ENCODE measurements at places on chromosomes 4 and X.

- DNase-seq = no peak
Observed at GRCh38 chr4:14184265-14184664, 556.7 kb upstream of the BOD1L1 start.

DNA sequence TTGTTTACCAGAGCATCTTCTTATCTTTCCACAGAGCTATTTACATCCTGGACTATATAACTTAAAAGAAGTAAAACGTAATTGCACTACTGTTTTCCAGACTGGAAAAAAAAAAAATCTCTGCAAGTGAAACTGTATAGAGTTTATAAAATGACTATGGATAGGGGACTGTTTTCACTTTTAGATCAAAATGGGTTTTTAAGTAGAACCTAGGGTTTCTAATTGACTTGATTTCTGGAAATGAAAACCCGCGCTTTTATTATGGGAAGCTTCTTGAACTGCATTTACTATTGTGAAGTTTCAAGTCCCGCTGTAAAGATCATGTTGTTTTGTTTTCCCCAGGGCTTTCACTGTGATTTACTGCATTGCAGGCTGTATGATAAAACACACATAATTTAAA is 162.7 kb downstream of the STIM2 start:
- no peak for DNase-seq

GRCh38 chrX:20418379-20419150 is 151.9 kb upstream of the RPS6KA3 start:
- DNase-seq = no peak

GRCh38 chr4:128227991-128228571 is 59.5 kb downstream of the PGRMC2 start:
- DNase-seq = peak; percentile 30

DNA sequence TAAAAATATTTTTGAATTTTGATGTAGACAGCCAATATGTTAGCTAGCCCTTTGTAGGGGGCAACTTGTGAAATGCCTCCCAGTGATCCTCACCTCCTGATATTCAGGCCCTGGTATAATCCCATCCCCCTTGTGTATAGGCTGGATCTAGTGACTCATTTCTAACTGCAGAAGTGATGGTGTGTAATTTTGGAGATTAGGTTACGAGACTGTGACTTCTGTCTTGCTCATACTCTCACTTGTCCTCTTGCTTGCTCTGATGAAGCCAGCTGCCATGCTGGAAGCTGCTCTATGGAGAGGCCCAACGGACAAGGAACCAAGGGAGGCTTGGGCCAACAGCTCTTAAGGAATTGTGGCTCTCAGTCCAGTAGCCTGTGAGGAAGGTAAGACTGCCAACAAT is 61.7 kb downstream of the GPR82 start:
- DNase-seq = no peak

- no peak for DNase-seq
Observed at GRCh38 chrX:96770315-96770714, 85.7 kb downstream of the DIAPH2 start.

DNA sequence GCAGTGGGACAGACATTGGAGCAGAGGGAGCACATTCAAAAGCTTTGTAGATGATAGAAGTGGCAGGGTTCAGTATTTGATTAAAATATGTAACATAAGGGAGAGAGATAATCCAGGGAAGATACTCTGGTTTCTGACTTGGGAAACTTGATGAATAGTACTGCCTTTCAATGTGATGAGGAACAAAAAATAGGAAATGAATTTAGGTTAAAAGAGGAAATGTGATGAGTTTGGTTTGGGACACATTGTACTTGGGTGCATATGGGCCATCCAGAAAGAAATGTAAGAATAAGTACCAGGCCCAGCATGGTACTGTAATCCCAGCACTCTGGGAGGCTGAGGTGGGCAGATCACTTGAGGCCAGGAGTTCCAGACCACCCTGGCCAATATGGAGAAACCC is 20.9 kb upstream of the NDNF start:
- no peak for DNase-seq

- no peak for DNase-seq
Observed at GRCh38 chr4:157221426-157221894, 932 bp downstream of the GRIA2 start.

GRCh38 chr4:60911127-60911526 is 289.0 kb upstream of the ADGRL3 start:
- no peak for DNase-seq

DNA sequence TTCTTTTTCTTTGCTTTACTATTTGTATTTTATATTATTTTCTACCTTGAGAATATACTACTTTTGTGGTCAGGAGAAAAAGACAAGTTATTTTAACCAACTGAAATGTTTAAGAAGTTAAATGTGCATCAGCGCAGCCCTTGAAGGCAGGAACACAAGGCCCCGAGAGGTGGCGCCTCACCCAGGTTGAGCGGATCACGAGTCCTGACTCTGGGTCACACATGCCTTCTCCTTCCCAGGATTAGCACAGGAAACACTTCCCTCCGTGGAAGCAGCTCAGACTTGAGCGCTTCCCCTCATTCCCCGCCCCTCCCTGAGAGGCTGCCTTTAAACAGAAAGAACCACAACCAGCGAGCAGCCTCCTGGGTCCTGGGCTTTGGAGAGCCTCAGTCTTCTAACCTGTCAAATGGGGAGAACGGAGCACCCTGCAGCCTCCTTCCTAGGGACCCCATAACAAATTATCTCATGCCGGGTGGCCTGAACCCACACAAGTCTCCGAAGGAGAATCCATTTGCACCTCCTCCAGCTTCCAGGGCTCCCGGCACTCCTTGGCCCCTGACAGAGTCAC is 217.6 kb downstream of the AFAP1 start:
- DNase-seq = no peak

DNA sequence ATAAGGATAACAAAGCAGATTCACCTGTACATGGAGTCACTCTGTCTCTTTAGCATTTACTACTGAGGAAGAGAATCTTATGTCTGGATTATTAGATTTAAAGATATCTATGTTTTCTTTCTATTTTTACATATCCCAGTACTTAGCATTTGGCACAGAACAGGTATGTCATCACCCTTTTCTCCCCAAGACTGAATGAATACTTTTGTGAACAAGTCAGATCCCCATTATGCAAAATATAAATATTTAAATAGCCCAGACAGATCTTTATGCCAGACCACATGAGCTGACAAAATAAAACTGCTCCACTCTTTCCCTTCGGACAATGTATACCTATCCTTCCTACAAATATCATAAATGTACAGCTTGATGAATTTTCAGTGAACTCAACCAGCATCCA is 94.5 kb downstream of the CASK start:
- DNase-seq = no peak

- no peak for DNase-seq
Observed at GRCh38 chr4:42671431-42672194, 14.7 kb upstream of the ATP8A1 start.

DNA sequence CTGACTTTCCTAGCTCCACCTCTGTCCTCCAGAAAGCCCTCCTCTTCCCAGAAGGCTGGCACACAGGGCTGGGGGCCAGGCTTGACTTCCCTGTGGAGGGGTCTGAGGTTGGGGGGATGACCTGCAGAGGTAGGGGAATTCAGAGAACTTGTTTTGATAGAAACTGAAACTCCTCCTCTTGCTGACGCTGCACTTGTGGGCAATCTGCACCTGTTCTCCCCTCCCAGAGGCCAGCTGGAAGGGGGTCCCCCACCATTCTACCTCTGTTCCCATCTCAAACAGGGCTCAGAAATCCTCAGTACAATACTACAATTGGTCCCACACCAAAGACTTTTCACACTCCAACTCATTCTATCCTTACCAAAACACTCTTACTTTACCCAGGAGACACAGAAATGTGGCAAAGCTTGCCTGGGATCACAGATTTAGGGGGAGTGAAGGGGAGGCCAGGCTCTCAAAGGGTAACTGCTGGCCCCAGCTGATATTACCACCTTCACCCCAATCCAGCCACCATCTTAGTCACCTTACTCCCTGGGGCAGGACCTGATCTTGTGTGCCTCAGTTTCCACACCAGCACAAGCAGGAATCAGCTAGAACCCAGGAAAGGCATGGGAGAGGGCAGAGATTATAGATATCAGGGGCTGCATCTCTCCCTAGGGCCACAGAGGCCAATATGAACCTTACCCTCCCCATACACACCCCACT is 18.5 kb downstream of the OTUD5 start:
- DNase-seq = no peak

- no peak for DNase-seq
Observed at GRCh38 chrX:3529466-3530010, 183.1 kb upstream of the MXRA5 start.

- no peak for DNase-seq
Observed at GRCh38 chrX:43661521-43662240, 5.6 kb downstream of the MAOA start.

DNA sequence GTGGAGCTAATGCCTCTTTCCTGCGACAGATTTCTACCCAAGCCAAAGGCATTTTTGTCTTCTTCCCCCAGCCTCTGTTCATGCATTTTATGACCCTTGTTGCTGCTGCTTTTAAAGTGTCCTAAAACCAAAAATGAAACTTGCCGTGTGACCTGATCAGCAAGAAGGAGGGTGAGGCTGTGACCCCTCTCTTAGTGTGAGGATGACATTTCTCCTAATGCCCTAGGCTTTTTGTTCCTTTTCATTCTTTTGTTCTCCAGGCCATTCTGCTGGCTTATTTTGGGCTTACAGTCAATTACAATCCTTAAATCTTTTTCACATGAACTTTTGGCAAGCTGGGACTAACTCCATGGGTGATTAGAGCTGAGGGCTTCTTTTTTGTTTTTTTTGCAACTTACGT is 34.4 kb downstream of the PTTG2 start:
- no peak for DNase-seq

DNA sequence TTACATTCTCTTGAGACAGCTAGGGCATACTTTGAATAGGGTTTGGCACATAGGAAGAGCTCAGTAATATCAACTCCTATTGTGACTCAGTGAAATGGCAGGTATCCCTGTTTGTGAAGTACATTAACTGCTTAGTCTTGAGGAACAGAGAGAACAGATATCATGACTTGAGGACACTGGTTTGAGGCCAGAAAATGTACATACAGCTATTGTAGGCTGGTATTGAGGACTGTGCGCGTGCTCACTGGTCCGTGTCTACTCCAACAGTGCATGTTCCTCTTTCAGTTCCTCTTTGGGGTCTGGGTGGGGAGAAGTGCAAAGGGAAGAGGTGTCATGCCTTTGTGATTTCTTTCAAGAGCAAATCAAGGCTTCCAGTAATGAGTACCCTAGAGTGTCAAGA is 34.6 kb upstream of the TBC1D9 start:
- no peak for DNase-seq

Measured in NCI-H2029 treated with DMSO at 0.1 percent for 48 hours (cell line).